ENCODE measurements at places on chromosomes 13 and 19. TPM values are rescaled to one million over a fixed set of nuclear protein-coding genes. Genes with fewer than 3 reads are reported as not detected.

- no peak for DNase-seq
These were observed 554.5 kb downstream of the IRS2 start for GRCh38 chr13:109231888-109232287.

DNA sequence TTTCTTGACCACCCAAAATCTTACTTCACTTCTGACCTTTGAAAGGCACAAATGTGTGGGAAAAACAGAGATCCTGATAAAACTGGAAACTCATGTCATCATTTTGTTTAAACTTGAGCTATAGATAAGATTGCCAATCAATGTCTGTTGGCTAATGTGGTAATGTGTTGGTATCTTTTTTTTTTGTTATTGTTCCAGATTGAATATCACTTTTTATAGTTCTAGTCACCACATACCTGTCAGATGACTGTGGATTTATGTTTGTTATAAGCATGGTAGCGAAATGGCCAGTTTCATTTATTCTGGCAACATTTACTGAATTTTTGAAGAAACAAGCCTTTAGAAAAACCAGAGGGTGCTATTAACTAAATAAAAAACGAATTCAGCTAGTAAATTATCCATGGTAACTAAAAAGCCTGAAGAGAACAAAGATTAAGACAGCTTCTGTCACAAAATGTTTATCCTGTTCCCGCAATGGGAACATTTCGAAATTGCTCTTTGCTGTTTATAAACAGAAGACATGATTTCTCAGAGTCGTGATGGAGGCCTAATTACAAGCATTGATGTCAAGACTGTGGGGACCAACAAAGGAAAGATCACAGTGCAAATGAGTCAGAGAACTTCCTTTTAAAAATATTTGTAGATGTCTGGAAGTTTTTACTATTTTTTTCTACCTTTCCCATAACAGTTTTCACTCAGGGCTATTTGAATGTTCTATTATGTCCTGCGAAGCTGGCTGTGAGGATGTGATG lies 82.9 kb upstream of the POSTN start:
- no peak for DNase-seq

DNA sequence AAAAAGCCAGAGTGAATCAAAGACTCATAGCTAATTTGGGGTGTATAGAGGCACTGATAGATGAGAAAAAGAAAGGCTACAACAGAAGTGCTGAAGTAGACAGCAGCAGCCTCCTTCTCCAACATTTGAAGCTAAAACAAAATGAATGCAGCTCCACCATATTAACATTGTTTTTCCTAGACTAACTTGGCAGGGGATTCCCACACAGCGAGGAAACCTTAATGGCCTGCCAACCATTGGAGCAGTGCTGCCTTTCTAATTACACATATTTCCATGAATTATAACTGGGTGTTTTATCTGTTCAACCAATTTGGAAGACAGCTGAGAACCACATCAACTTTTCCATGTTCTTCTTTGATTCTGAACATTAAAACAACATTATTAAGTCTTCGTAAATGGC lies 478.6 kb downstream of the LIG4 start:
- no peak for DNase-seq

GRCh38 chr19:33085570-33086128 lies 4.7 kb downstream of the GPATCH1 start:
- DNase-seq = no peak

GRCh38 chr13:30757026-30757742 lies 21.8 kb downstream of the ALOX5AP start:
- no peak for DNase-seq

- DNase-seq = peak; percentile 68
These were observed at the start of gene FARP1 for GRCh38 chr13:98142380-98143156. Gene FARP1, plus strand, starts transcription at chr13:98143094. Its CDS starts 70,149 bp downstream, at chr13:98213243.

DNA sequence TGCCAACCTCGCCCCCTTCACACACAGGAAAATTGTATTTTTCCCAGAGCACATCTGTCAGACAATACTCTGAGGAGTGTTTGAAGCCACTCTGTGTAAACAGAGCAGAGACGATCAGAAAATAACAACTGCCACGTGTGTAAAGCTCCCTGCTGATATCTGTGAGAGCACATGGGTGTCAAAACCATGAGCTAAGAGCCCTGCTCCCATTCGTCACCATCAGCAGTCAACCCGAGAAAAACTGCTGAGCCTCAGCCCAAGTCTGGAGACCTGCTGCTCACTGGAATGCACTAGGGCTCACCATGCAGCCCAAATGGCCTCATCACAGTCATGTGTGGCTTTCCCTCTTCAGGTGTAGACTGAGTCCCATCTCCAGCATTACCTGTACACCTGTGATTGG lies 304.1 kb downstream of the FGF14 start:
- DNase-seq = no peak

DNA sequence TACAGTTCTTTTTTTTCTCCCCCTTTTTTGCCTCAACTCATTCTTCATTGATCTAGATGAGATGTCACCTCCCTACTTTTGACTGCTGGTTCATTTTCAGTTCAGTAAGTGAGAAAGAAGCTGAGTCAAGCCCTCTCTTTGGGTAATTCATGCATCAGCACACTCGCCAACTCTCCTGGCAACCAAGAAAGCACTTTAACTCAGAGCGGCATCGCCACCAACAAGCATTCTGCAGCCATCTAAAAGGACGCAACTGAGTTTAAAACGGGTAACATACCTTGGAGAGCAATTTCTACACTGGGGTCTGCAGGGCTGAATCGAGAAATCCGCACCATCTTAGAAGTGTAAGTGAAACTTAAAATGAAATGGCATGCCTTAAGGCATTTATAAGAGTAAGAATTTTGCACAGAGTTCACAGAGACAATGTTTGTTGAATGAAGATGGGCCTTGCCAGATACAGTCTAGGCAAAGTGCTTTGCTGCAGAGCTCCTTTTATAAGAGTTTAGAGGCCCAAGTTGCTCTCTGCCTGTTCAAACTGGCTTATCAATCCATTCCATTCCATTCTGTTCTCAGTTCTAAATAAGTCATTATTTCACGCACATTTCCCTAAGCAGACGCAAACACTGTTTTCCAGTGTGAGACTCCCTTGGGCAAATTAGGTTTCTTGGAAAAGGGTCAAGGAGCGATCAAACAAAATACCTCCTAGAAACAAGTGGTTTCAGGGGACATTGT lies 338.0 kb downstream of the ENOX1 start:
- DNase-seq = no peak

DNA sequence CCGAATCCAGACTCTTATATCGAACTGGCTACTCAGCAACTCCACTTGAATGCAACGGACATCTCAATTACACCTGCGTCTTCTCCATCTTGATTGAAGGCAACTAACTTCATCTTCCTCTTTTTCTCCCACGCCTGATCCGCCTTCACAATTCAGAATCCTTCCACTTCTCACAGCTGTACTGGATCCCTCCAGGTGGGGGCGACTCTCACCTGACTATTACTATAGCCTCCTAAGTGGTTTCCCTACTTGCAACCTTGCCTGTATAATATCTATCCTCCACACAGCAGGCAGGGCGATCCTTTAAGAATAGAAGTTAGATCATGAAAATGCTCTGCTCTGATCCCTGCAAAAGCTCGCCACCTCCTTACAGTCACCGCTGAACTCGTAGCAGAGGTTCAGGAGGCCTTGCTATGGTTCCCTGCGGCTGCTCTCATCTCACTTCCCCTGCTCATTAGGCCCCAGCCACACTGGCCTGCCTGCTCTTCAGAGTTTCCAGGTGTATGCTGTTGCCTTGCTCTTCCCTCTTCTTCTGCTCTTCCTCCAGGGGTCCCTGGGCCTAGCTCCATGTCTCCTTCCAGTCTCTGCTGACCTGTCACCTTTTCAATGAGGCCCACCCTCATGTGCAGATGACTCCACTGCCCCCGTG lies 31.9 kb downstream of the RFXAP start:
- no peak for DNase-seq

GRCh38 chr13:26942184-26942583 lies 181.6 kb upstream of the GPR12 start:
- no peak for DNase-seq

GRCh38 chr13:46382224-46382623 lies 4.8 kb downstream of the RUBCNL start:
- no peak for DNase-seq

DNA sequence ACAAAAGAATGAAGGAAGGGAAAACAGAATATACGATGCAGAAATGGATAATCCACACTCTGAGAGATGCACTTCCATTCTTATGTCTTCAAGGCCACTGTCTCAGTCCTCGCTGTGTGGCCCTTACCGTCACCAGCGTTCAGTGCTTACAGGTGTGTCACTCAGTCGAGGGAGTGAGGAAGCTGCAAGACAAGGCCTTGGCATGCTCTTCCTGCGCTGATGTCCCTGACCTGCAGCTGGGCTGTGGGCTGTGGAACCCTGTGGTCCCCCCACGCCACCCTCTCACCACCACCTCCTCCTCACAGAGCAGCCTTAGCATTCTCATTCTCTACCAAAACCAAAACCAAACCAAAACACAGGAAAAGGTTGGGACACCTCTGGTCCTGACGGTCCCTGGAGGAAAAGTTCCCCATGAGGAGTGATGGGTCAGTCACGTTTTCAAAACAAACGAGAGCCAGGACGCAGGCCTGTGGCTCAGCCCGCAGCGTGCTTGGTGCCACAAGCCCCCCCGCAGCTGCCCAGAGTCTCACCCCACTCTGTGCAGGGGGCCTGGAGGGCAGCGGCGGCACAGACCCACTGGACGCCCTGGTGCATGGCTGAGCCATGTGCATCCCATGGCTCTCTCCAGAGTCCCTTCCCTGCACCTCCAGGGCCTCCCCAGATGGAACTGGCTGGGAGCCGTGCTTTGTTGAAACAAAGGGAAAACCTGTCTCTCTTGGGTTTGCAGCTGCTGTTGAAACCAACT lies 48.2 kb upstream of the GPR183 start:
- DNase-seq = no peak

DNA sequence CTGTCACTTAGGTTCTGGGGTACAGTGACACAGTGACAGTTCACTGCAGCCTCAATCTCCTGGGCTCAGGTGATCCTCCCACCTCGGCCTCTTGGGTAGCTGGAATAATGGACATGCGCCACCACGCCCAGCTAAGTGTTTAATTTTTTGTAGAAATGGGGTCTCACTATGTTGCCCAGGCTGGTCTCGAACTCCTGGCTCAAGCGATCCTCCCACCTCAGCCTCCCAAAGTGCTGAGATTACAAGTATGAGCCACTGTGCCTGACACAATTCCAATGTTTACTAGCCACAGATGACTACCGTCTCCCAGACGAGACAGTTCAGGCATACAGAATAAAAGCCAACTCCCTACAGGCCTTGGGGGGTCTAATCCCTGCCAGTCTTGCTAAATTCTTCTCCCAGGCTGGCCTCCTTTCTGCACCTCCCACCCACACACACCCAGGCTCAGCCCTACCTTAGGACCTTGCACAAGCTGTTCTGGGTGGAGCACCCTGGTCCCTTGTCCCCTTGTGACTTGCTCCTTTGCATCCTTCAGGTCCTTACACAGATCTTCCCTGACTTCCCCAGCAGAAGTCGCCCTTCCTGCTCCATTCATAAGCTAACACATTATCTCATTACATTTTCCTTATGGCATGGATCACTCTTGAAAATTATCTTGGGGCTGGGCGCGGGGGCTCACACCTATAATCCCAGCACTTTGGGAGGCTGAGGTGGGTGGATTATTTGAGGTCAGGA lies 106.4 kb downstream of the INSR start:
- no peak for DNase-seq

GRCh38 chr13:37202264-37202663 lies 96.8 kb upstream of the CSNK1A1L start:
- no peak for DNase-seq

DNA sequence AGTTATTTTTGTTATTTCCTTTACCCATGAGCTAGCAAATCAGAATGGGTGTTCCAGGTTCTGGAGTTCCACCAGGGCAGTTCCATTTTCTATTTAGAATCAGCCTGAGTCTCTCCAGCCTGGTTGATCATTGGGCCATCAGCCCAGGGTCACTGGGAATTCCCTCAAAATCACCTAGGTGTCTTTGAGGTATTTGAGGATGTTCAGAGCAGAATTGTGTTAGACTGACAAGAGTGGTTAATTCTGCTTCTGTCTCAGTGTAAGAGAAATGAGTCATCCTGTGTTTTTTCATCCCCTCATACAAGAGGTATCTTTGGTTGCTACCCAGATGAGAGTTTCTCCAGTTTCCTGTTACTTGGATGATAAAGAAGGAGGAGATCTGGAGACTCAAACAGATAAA lies 11.7 kb downstream of the ZNF66 start:
- DNase-seq = no peak

ZNF180 gene
- total RNA-seq = 11.6 TPM

TNFRSF19 gene
- 8.5 TPM for total RNA-seq

ATP4A gene
- total RNA-seq = 0.42 TPM

METTL21C gene
- total RNA-seq = not detected

LHFPL6 gene
- total RNA-seq = 9.1 TPM

NLRP4 gene
- under 0.01 TPM for total RNA-seq

LGALS14 gene
- 0.14 TPM for total RNA-seq
